ENCODE measurements at places on chromosomes 6 and 20. TPM values are rescaled to one million over a fixed set of nuclear protein-coding genes. Genes with fewer than 3 reads are reported as not detected.

DNA sequence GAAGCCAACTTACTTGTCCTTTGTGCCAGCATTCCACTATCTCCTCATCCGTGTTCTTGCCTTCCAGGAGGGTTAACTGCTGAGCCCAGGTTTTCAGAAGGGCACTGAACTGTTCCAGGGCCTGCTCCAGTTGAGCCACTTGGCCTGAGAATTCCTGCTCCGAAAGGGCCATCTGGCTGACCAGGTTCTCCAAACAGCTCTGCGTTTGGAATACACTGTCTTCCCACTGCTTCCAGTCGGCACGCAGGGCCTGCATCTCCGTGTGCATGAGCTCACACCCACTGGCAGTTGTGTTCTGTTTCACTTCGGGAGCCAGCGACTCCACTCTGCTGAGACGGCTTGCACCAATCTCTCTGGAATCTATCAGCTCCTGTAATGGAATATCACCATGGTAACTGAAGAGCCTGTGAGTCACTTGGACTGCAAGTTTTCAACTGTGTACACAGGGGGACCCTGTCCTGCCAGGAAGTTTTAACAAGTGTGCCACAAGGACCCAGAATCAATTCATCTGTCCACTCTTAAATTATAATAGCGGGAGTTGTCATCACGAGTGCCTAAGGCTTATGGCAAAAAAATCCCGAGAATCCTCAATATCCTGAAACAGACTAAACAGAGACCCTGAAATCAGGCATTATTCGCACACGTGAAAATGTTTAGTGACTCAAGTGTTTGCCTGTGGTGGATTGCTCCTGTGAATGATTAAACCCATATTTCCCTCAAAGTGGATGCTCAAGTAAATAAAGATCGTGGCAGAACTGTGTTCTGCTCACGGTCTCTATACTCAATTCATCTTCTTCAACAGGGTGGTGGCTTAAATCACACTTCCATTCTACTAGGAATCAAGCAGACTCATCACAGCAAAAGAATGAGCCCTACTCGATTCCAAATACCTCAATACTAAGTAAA is 255.9 kb downstream of the SYNE1 start:
- DNase-seq: no peak

The LINC00237 gene
- total RNA-seq: not detected

The MPIG6B gene
- total RNA-seq: 0.15 TPM

GRCh38 chr6:77124604-77125003 is 338.7 kb downstream of the HTR1B start:
- no peak for DNase-seq

GRCh38 chr20:41734506-41734945 is 116.3 kb upstream of the CHD6 start:
- peak; percentile 36 for DNase-seq

DNA sequence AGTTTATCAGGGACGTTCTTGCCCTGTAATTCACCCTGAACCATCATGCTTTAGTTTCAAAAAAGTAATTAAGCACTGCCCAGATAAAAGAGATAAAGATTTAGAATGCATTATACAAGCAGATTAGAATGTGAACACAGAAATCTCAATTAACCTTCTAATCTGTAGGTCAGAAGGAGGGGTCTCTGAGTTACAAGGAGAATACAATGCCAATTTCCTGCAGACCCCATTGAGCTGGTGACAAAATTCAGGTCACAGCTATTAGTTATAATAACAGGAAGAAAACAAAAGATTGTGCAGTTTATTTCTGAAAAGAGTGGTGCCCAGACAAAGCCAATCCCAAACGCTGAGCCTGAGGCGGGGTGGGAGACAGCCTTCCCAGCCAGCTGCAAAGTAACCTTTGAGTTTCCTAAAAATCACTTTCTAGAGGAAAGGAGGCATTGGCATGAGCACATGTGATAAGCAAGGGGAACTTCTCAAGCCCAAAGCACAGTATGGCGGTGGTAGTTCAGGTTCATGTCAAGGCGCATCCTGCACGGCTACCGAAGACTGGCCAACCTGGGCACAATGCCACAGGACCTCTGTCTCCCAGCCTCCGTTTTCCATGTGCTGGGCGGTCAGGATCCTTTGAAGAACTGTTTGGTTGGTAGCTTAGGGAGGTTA is 192.5 kb downstream of the TTLL2 start:
- DNase-seq: no peak

The SYNDIG1 gene
- not detected for total RNA-seq

The PPIL4 gene
- 17.6 TPM for total RNA-seq

DNA sequence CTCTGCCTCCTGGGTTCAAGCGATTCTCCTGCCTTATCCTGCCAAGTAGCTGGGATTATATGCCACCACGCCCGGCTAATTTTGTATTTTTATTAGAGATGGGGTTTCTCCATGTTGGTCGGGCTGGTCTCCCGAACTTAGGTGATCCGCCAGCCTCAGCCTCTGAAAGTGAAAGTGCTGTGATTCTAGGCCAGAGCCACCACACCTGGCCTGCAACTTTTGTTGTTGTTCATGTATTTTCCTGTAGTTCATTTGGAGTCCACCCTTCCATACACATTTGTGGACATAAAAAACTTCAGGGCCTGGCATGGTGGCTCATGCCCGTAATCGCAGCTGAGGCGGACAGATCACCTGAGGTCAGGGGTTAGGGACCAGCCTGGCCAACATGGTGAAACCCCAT is 14.5 kb downstream of the HSPA1B start:
- no peak for DNase-seq

DNA sequence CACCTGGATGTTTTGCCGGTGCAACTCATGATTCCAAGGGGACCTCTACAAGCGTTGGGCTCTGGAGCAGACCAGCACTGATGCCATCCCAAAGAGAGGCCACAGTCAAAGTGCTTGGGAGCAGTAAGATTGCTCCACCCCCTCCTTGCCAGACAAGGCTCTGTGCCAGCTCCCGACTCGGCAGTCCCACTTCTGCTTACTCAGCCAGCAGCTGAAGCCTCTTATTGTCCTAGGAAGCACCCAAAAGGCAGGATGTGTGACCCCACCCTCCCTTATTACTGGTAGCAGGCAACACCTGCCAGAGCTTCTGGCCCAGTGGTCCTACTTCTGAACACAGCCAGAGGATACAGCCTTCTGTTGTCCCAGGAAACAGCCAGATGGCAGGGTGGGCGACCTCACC is 614.2 kb downstream of the TENT5A start:
- DNase-seq: no peak

Measured in activated CD4-positive, alpha-beta T cell treated with anti-CD3 and anti-CD28 coated beads, Interleukin-2, amount 10 ng/mL, durations not matched to agents 7 days and 5 days (primary cell).